Muscle of back (tissue), 13 donors: ENCODE measurements at places on chromosomes 16 and 17.

- DNase-seq = no peak
Observed at GRCh38 chr17:61411011-61411260, 11.3 kb downstream of the TBX2 start.

GRCh38 chr17:48611681-48612455 lies 1.1 kb upstream of the HOXB7 start:
- DNase-seq = no peak

DNA sequence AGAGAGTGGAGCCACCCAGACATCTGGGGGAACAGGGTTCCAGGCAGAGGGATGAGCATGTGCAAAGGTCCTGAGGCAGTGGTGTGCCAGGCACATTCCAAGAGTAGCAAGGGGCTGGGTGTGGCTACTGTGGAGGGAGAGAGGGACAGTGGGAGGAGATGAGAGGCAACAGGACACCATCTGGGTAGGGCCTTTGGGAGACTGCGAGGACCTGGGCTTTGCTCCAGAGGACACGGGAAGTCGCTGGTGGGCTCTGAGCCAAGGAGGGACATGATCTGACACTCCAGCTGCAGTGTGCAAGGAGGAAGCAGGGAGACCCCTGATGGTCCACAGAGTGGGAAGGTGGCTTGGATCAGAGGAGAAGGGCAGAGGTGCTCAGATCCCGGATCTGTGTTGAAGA lies 56.7 kb upstream of the MED9 start:
- DNase-seq = no peak

GRCh38 chr16:31194898-31195297 lies 7.7 kb downstream of the PYCARD start:
- no peak for DNase-seq

GRCh38 chr17:142876-143784 lies 5.8 kb downstream of the SCGB1C2 start:
- no peak for DNase-seq

- no peak for DNase-seq
Observed at GRCh38 chr16:81514568-81515258, 70.1 kb downstream of the CMIP start.

DNA sequence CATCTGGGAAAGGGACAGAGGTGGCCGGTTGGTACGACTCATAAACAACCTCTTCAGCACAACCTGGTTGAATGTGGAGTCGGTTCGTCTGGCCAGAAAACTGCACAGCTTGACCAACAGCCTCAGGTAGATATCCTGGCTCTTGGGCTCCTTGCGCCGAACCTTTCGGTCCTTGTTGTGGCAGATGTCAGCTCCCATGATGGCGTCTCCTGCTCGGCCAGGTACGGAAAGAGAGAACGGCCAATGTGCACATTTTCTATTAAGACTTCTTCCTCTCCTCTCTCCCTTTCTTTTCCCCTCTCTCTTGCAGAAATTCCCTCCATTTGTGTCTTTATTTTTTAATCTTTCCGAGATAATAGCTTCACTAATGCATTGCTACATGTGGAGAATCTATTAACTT lies 41.8 kb upstream of the CNTNAP4 start:
- DNase-seq = no peak

DNA sequence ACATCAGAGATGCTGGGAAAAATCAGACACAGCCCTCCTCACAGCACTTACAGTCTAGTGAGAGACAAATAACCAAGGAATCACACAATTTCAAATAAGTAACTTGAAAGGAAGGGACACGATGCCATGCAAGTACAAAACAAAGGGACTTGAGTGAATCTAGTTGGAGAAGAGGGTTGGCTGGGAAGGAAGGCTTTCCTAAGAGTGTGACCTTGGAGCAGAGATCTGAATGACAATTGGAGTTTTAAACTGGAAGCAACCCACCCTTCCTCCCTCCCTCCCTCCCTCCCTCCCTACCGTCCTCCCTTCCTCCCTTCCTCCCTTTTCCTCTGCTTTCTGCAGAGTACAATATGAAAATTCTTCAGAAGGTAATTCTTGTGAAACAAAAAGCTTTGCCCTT lies 31.1 kb downstream of the ADAMTS18 start:
- no peak for DNase-seq

- no peak for DNase-seq
Observed at GRCh38 chr17:37567137-37567536, 42.1 kb downstream of the SYNRG start.

- DNase-seq = no peak
Observed at GRCh38 chr16:71852158-71852557, 6.4 kb downstream of the ATXN1L start.

DNA sequence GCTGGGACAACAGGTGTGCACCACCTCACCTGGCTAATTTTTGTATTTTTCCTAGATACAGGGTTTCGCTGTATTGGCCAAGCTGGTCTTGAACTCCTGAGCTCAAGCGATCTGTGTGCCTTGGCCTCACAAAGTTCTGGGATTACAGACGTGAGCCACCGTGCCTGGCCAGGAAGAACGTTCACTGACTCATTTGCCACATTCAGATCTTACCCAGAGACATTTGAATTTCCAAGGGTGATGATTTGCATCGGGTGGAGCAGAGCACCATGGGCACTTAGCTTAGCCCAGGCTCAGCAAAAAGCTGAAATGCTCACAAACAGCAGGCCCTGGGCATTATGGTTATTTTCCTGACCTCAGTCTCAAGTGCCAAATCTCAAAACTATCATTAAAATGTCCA lies 14.5 kb upstream of the ADORA2B start:
- no peak for DNase-seq

DNA sequence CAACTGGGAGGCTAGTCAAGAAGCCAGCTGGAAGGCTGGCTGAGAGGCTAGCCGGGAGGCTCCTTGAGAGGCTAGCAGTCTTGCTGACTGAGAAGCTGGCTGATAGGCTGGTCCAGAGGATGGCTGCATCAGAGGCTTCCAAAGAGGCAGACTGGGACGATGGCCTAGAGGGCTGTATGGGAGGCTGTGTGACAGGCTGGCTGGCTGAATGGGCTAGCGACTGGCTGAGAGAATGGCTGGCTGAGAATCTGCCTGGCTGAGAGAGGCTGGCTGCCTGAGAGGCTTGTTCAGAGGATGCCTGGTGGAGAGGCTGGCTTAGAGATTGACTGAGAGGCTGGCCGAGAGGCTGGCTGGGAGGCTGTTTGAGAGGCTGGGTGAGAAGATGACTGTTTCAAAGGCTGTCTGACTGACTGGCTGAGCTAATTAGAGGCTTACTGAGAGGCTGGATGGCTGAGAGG lies 34.8 kb upstream of the ACSM2B start:
- DNase-seq = no peak

DNA sequence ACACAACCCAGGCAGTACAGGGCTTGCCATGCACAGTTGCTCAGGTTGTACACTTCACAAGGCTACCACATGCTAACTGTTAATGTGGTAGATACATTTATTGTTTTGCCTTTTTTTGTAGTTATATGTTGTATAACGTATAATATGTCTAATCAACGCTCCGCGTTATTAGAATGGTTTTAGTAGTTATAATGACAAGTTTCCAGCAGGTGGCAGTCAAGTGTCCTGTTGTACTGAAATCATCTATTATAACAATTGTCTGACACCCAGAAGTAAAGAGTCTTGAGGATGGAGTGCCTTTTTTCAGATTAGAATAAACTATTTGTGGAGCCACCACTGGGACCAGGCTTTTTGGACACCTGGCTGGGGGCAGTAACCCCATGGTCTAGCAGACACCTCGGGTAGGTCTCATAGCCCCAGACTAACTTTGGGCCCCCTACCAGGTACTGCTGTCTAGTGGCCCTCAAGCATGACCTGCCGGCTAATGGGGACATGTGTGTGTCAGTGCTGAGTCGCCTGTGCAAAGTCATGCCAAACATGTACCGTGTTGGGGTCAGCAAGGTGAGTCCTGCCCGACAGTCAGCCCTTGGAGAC lies 32.8 kb downstream of the MYO15A start:
- peak; percentile 53 for DNase-seq

GRCh38 chr16:68236826-68237242 lies 907 bp upstream of the ESRP2 start:
- peak; percentile 71 for DNase-seq

- DNase-seq = no peak
Observed at GRCh38 chr16:86881118-86881510, 302.8 kb downstream of the FOXL1 start.

DNA sequence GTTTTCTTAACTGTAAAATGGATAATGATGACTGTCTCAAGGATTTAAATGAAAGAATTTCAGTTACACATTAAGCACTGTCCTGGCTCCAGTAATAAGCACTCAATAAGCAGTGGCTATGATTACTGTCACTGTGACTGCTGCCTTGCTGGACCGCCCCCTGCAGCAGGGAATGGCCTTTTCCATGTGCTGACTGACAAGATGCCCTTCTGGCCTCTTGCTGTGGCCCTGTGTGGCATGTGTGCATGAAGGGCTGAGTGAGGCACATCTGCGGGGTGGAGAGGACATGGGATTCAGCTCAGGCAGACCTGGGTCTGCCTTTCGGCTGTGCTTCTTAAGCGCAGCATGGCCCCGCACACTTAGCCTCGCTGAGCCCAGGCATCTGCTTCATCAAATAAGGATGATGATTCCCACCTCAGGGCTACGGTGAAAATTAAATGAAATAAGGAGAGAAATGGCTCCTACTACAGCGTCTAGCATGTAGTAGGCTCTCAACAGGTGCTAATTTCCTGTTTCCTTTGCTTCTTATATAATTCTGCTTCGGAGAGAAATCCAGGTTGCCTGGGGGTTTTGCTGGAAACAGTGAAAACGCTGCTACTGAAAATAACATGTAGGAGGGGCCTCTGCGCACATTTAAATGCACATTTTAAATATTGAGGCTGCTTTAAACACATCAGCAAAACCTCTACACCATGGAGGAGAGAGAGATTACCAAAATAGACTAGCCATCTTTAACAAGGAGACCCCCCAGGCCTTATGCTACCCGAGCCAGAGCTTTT lies 183.9 kb downstream of the PARN start:
- DNase-seq = no peak

DNA sequence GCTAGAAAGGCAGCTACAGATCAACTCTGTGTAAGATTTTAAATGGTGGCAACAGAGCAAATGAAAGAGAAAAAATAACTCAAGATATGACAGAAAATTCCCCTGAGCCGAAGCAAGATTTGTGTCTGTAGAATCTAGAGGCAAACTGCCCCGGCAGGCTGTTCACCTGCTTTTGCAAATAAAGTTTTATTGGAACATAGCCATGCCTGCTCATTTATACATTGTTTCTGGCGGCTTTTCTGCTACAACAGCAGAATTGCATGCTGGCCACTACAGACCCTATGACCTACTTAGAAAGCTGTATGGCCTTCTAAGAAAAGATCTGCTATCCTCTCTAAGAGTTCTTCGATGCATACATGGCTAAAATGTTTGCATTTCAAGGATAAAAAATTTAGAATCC lies 119.5 kb downstream of the SALL1 start:
- no peak for DNase-seq

- DNase-seq = no peak
Observed at GRCh38 chr17:42853004-42853403, 2.0 kb downstream of the AOC3 start.

- no peak for DNase-seq
Observed at GRCh38 chr16:28082624-28083023, 19.1 kb upstream of the GSG1L start.

GRCh38 chr17:77212833-77213777 lies 72.3 kb downstream of the SEC14L1 start:
- DNase-seq = no peak

- DNase-seq = no peak
Observed at GRCh38 chr16:27449434-27450195, 47.6 kb downstream of the IL21R start.

DNA sequence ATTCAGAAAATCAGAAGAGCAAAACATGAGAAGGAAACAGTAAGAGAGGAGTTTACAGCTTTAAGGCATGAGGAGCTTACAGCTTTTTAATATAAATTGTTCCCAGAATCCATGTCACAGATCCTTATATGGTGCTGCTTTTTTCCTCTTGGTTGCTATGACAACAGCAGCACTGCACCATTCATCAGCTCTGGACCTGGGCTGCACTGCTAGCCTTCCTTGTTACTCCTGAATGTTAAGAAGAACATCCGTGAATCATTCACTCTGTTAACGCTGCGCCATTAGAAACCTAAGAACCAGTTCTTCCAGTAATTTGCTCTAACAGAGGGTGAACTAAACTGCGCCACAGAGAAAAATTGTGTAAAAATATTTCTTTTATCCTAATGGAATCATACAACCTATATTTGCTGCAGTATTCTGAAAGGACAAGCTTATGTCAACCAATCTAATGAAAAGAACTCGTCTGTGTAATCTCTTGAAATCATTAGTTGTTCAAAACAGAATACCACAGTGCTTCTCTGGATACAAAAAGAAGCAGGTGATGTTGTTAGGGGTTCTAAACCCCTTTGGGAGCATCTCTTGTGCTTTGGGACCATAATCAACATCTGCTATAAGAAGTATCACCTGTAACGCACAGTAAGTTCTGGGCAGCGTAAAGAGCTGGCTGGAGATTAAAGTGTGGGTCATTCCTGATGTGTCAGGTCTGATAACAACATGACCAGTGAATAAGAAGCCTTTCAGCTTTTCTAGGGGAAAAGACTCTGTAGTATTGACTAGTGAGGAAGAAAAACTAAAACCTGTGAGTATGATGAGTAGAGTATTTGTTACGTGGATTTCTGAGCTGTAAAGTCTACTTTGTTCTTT lies 151.2 kb downstream of the TANC2 start:
- DNase-seq = peak; percentile 33

- DNase-seq = peak; percentile 76
Observed at GRCh38 chr16:30092373-30093010, 768 bp upstream of the TBX6 start.
